ENCODE measurements at places on chromosomes 6 and 20.

DNA sequence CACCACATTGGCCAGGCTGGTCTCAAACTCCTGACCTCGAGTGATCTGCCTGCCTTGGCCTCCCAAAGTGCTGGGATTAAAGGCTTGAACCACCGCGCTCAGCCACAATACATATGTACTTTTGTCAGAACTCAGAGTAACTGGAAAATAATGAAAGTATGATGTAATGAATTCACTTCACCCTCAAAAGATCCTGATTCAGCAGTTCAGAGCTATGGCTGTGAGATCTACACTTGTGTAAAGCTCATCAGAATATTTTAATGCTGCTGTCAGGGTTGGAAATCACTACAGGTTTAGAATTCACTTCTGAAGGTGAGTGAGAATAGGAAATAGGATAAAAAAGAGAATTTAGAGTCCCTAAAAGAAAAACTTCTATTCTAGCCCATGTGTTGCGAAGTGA is 464.5 kb upstream of the NRSN1 start:
- DNase-seq, result no peak

- DNase-seq, result no peak
These were observed 26.1 kb downstream of the PXDC1 start for GRCh38 chr6:3725145-3726047.

DNA sequence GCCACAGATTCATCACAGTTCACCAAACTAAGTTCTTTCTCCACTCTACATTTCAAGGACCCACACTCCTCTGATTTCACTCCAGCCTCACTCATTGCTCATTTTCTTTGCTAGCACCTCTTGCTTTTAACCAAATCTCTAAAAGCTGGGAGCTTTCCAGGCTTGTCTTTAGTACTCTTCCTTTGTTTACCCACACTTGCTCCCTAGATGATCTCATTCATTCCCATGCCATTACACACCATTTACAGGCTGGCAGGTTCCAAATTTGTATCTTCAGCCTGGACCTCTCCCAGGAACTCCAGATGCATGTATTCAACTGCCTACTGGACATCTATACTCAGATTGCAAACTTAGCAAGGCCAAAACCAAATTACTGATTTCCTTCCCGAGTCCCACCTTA is 5.3 kb upstream of the GUCA1B start:
- no peak for DNase-seq

DNA sequence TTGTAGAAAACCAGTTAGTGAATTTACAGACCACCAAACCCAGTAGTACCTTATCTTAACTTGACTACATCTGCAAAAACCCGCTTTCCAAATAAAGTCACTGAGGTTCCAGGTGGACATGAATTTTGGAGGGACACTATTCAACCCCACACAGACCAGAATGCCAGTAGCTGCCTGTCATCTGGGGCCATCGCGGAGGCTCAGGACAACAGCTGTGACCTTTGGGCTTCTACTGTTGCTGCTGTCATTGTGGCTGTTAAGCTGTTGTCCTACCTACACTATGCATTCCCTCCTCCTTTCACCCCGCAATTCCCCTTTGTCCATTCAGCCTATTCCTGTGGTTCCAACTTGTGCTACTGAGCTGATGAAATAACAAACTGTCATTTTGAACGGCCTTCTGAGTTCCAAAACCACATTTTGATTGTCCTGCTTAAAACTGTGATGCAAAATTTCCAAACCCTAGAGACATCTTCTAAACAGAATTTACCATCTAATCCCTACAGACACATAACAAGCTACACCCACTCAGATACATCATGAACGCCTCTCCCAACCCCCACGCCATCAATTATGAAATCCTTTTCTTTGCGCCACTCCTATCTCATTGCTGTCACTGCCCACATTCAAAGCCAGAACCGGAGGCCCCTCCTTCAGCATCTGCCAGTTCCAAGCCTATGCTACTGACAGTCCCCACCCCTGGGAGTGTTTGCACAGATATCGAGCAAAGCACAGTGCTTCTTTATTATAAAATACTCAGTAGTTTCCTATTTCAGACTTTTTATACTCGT is 125.0 kb downstream of the C6orf118 start:
- no peak for DNase-seq

Data from T follicular helper cell (primary cell).